Activated T-helper 2 cell treated with anti-CD3 and anti-CD28 coated beads, Interferon-gamma antibody, Interleukin-2, Interleukin-4, amounts not matched to agents 10 μg/mL and 5 μg/mL and 100 μg/mL, durations not matched to agents 14 hours and 24 hours and 36 hours (primary cell): ENCODE measurements at places on chromosomes 2 and 18.
A peak's percentile ranks its signal among the peaks of the same experiment; 100 is the strongest.

- no peak for DNase-seq
These were observed 897.0 kb downstream of the CPS1 start for GRCh38 chr2:211453311-211453887.

DNA sequence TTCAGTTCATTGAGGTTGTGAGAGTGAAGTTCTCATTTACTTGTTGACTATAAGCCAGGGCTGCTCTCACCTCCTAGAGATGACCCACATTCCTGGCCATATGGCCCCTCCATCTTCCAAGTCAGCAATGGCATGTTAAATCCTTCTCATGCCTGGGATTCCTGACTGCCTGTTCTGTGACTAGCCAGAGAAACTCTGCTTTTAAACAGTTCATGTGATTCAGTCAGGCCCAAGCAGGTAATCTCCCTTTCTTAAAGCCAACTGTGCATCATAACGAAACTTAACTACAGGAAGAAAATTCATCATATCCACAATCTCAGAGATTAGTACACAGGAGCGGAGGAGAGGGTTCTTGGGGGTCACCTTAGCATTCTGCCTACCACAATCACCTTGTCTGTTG lies 11.5 kb downstream of the DPP4 start:
- DNase-seq: no peak

DNA sequence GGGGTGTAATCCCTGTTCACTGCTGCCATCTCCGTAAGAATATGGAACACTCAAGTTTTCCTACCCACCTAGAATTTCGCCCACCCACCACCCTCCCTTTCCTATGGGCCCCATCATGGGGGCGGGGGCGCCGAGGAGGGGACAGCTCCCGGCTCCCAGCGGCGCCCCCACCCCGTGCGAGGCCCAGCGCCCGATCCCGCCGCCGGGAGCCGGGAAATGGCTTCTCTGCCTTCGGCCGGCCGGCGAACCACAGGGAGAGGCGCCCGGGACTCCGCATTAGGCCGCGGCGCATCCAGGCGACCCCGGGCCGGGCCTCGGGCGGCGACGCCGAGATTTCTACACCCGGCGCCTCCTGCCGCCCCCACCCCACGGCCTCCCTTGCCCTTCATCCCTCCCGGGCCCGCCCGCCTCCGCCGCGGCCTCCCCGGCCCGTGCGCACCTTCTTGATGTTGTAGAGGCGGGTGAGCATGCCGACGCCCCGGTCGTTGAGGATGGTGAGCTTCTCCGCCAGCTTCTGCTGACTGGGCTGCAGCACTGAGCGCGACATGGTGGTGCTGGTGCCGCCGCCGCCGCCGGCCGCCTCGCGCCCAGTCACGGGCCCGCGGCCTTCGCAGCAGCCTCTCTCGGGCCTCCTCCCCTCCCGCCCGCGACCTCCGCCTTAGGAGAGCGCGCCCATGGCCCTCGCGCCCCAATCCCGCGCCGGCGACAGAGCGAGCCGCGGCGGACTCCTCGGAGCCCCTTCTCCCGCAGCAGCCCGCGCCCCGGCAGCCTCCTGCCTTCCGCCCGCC lies 510 bp downstream of the NCKAP1 start:
- peak; percentile 27 for DNase-seq

- DNase-seq: no peak
These were observed 24.4 kb downstream of the ADRA2B start for GRCh38 chr2:96091711-96092572.

GRCh38 chr18:3012136-3013023 lies 564 bp downstream of the LPIN2 start:
- DNase-seq: peak; percentile 47

- DNase-seq: no peak
These were observed 86.5 kb upstream of the UGP2 start for GRCh38 chr2:63755216-63755615.

- no peak for DNase-seq
These were observed 650.1 kb upstream of the VRK2 start for GRCh38 chr2:57396355-57397098.

- DNase-seq: peak; percentile 16
These were observed 640 bp downstream of the ROCK2 start for GRCh38 chr2:11343650-11344341.

- no peak for DNase-seq
These were observed 418.6 kb downstream of the GALR1 start for GRCh38 chr18:77668219-77668618.

DNA sequence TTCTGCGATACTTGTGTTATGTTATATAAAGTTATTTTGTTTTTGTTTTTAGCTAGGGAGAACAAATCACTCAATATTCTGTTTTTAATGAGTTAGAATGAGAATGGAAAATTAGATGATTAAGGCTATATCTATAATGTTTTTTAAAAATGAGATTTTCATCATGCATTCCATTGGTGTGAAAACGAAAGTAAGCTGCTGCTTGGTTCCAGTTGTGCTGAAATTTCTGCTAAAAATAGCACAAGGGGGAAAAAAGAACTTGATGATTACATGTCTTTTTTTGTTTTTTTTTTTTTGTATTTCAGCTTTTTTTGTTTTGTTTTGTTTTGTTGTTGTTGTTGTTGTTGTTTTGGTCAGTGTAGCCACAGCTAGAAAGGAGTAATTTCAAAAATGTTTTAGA lies 242.6 kb upstream of the KCNJ3 start:
- no peak for DNase-seq

- no peak for DNase-seq
These were observed 1281.7 kb upstream of the CELF4 start for GRCh38 chr18:38847326-38847725.

DNA sequence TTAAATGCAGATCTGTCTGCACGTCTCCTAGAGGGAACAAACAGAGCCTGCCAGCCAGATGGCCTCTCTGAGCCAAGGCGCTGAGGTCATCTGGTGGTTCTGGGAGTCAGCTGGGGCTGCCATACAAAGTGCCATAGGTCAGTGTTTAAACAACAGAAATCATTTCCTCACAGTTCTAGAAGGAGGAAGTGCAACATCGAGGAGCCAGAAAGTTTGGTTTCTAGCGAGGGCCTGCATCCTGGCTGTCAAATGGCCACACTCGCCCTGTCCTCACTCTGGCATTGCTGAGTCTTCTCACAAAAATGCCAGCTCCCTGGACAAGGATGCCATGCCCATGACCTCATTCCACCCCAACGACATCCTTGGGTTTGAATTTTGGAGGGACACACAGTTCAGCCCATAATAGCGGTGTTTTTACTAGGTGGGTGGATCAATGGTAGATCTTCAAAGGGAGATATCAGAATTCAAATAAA lies 59.6 kb downstream of the MYT1L start:
- DNase-seq: no peak

DNA sequence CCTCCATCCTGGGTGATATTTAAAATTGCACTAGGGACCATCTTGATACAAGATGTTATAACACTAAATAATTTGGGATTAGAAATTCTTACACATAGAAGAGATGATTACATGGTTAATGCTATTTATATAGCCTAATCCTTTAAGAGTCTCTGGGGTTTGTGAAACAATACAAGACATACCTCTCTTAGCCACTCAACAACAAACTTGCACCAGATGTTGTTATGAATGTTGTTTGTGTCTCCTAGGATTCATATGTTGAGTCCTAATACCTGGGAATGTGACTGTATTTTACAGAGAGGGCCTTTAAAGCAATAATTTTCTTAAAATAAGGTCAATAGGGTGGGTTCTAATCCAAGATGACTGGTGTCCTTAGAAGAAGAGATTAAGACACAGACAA lies 678.3 kb downstream of the NYAP2 start:
- DNase-seq: no peak

DNA sequence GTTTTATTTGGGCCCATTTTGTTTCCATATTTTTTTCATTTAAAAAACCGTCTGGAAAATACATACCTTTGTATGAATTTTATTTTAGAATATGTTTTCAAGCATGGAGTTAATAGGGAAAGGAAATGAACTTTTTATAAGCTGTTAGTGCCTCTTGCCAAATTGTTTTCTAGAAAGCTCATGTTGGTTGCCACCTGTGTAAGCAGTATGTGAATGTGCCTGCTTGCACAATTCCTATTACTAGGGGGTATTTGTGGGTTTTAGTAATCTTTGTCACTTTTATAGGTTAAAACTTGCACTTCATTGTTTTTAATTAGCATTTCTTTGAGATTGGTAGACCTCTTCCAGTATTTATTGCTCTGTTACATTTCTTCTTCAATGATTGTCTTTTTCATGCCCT lies 107.3 kb downstream of the TANC1 start:
- DNase-seq: no peak

DNA sequence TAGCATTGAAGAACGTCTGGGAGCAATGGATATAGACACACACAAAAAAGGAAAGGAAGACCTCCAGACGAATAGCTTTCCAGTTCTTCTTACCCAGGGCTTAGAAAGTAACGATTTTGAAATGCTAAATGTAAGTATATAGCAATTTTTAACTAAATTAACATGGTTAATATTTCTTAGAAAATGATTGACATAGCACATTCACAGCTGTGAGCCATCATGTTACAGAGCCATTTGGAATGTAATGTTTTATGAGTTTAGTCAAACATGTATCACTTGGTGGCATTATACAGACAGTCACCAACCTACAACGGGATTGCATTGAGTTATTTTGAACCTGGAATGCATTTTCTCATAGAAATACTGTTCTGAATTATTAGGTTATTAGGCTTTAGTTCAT lies 35.1 kb downstream of the WDR43 start:
- DNase-seq: no peak

DNA sequence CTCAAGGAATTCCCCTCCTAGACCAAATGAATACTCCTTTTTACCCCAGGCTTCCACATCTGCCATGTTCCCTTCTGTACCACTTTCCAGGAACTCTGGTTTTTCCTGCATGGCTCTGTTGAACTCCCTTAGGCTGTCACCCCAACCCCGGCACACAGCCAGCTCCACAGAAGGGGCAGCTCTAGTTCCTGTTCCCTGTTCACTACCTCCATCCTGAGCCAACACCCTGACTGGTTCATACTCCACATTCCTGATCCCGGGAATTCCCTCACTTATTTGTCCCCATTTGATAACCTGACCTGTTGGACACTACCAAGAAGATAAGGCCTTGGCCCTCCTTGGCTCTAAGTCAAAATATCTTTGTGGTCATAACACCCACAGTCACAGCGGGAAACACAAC lies 280.9 kb upstream of the RAB6C start:
- DNase-seq: no peak
